Breast epithelium (tissue), 4 donors: ENCODE measurements at places on chromosomes 5 and 9. TPM values are rescaled to one million over a fixed set of nuclear protein-coding genes. Genes with fewer than 3 reads are reported as not detected.

FAM151B gene
- total RNA-seq = 2.7 TPM

GLE1 gene
- 22.9 TPM for total RNA-seq

PLAC8L1 gene
- total RNA-seq = not detected

ADAMTSL1 gene
- 3.6 TPM for total RNA-seq

BASP1 gene
- 50.1 TPM for total RNA-seq

SLC25A2 gene
- total RNA-seq = 2.0 TPM

EPB41L4A gene
- 22.6 TPM for total RNA-seq
